ENCODE measurements at places on chromosomes 5 and 9.

DNA sequence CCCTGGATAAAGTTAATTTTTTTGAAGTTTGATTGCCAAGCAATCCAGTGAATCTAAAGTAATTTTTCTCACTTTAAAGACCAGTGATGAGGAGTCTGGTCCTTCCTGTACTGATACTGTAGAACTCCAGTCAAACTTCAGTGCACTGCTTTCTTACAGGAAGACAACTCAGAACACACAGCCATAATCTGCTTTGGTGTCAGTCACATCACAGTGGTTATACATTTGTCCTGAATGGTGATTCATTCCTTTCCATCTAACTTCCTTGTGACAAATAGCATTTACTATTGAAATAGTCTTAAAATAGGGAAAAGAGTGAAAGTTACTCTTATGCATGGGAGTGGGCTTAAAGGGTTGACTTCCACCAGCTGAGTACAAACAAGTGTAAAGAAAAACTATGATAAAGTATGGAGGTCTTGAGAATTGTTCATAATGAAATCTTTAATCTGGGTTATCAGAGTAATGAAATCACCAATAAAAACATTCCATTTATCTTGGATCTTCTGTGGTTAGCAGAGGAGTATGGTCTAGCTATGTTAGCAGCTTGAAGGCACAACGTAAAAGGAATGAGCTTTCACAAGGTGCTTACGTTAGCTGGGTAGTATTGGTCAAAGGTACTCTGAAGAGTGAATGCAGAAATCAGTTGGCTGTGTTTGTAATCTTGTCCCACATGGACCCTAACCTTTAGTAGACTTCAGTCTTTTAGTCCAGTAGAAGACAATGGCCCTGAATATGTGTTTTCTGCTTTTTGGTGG lies 41.5 kb downstream of the DCP2 start:
- DNase-seq, result peak; percentile 86

- DNase-seq, result no peak
These were observed 17.3 kb downstream of the NAIF1 start for GRCh38 chr9:128049843-128050242.

GRCh38 chr9:114299286-114300152 lies 23.4 kb upstream of the ORM1 start:
- DNase-seq, result no peak

DNA sequence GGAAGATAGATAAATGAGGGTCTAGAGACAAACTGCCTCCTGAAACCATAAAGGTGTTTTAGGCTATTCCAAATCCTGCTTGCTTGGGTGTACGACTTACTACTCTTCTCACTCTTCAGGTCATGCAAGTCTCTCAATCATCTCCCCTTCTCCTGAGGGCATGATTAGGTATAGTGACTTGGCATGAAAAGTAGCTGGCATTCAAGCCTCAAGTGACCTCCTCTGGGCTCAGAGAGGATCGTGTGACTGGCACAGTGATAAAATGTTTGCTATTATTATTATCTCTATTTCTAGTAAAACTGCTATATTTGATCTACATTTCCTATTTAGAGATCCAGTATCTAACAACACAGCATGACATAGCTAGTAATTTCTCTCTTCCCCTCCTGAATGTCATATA lies 494.8 kb downstream of the SPOCK1 start:
- no peak for DNase-seq

- no peak for DNase-seq
These were observed 93.5 kb downstream of the F2RL2 start for GRCh38 chr5:76529464-76530344.

DNA sequence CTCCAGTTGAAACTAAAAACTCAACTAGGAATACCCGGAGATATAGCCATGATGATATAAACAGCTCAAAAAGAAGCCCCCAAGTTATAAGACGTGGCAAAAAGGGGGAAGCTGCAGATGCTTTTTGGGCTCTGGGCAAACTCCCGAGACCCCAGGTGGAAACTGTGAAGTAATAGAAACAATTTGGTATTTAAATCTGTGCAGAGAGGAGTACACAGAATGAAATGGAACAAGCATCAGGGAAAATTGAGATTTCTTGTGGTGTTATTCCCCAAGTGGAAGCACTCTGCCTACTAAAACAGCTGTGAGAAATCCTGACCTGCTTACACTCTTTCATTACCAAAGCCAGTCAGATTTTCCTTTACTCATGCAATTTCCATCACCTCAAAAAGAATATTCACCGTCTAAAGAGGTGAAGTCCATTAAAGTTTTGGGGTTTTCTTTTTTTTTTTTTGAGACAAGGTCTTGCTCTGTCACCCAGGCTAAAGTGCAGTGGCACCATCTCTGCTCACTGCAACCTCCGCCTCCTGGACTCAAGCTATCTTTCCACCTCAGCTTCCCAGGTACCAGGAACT lies 23.5 kb downstream of the SAXO1 start:
- DNase-seq, result no peak

DNA sequence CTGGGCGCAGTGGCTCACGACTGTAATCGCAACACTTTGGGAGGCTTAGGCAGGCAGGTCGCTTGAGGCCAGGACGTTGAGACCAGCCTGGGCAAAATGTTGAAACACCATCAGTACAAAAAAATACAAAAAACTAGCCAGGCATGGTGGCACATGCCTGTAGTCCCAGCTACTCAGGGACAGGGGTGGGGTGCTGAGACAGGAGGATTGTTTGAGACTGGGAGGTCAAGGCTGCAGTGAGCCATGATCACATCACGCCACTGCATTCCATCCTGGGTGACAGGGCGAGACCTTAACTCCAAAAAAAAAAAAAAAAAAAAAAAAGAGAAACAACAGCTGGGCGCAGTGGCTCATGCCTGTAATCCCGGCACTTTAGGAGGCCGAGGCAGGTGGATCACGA lies 23.7 kb downstream of the DCAF12 start:
- DNase-seq, result no peak

DNA sequence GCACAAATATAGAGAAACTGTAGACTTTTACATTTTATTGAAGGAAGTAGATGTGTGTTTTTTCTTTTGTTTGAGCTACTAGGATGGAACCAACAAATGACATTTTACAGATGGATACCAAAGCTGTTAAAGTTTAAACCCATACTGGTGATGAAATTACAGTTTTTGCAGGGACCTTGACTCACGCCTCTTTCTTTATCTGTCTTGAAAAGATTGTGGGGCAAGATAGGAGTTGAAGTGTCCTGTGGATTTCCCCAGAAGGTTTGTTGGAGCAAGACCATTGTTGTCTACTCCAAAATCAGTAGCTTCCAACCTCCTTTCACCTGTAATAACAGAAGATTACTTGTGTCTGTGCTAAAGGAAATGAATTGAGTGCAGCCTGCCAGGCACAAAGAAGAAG lies 4.1 kb upstream of the C5orf63 start:
- DNase-seq, result no peak

DNA sequence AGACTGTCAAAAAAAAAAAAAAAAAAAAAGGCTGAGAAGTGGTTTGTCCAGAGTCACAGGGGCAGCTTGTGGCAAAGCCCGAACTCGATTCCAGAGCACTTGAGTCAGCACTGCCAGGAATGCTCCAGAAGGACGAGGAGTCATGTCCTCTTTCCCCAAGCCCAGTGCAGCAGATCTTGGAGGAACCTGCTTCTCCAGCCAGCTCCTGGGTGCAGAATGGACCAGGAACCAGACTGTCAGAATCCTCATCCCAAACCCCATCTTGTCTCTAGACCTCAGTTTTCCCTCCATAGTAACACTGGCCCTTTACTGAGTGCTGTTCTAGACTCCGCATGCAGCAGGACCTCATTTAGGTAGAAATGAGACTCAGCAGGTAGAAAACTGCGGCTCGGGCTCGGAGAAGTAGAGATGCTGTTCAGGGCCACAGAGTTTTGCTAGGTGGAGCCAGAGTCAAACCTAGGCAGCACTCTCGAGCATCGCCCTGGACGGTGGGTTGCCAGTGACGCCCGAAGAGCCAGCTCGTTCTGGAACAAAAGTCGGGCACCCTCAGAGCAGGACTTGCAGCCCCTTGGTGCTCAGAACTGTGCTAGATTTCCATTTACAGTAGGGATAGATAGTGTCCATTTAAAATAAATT lies 15.4 kb downstream of the CD74 start:
- no peak for DNase-seq
